CD4-positive, alpha-beta T cell treated with Interleukin-15 for 4 hours (primary cell): ENCODE measurements at places on chromosomes 16 and 17.
A peak's percentile ranks its signal among the peaks of the same experiment; 100 is the strongest.

GRCh38 chr17:70067134-70067533, 7.9 kb upstream of the KCNJ16 start:
- DNase-seq: no peak

DNA sequence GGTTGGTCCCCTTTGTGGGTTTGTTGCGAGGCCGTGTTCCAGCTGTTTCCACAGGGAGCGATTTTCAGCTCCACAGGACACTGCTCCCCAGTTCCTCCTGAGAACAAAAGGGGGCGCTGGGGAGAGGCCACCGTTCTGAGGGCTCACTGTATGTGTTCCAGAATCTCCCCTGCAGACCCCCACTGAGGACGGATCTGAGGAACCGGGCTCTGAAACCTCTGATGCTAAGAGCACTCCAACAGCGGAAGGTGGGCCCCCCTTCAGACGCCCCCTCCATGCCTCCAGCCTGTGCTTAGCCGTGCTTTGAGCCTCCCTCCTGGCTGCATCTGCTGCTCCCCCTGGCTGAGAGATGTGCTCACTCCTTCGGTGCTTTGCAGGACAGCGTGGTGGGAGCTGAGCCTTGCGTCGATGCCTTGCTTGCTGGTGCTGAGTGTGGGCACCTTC, 27.3 kb upstream of the STH start:
- no peak for DNase-seq

GRCh38 chr16:81880816-81881215, 101.7 kb downstream of the PLCG2 start:
- DNase-seq: no peak

DNA sequence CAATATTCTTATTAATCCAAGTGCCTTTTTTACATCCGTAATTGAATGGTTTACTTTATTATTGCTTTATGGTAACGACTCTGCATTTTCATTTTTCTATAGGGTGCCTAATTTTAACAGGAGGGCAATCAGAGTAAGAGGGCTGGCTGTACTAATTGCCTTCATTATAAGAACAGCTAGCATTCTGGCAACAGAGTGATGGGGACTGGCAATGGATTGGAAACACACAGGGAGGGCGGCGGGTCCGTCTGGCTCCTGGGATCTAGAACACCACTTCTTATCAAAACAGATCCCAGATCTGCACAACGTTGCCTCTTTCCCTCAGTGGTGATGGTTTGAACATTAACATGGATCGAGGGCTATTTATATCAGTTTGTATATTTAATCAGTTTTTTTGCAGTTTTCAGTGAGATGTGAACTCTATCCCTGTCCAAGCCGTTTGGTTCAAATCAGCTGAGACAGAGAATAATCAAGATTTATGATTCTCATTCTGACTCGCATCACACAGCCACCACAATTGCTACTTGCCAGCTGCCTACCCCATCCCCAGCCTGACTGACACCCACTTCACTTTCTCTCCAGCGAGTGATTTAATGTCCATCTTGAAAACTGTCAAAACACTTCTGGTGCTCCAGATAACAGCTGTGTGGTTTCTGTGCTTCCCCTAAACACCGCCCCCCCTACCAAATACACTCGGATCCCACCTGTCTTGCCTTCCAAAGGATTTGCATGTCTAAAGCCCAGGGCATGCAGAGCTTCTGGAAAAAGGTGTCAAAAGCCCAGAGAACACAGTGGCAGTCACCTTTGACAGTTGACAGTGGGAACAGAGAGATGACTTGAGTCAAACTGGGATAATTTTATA, 327.9 kb downstream of the HS3ST4 start:
- no peak for DNase-seq

- DNase-seq: no peak
Measured at GRCh38 chr17:48909783-48910182, 1.6 kb downstream of the UBE2Z start.

GRCh38 chr16:87628940-87629339, 26.6 kb downstream of the JPH3 start:
- DNase-seq: no peak

- no peak for DNase-seq
Measured at GRCh38 chr17:48576479-48577309, 1.5 kb downstream of the HOXB4 start.

GRCh38 chr16:4098501-4098900, 17.7 kb downstream of the ADCY9 start:
- DNase-seq: no peak

DNA sequence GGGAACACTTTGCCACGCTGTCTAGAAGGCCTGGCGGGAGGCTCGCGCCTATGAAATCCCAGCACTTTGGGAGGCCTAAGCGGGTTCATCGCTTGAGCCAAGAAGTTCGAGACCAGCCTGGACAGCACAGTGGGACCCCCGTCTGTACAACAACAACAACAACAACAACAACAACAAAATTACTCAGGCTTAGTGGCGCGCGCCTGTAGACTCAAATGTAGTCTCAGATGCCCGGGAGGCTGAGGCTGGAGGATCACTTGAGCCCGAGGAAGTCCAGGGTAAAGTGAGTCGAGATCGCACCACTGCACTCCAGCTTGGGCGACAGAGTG, 297 bp upstream of the SLFN13 start:
- no peak for DNase-seq

DNA sequence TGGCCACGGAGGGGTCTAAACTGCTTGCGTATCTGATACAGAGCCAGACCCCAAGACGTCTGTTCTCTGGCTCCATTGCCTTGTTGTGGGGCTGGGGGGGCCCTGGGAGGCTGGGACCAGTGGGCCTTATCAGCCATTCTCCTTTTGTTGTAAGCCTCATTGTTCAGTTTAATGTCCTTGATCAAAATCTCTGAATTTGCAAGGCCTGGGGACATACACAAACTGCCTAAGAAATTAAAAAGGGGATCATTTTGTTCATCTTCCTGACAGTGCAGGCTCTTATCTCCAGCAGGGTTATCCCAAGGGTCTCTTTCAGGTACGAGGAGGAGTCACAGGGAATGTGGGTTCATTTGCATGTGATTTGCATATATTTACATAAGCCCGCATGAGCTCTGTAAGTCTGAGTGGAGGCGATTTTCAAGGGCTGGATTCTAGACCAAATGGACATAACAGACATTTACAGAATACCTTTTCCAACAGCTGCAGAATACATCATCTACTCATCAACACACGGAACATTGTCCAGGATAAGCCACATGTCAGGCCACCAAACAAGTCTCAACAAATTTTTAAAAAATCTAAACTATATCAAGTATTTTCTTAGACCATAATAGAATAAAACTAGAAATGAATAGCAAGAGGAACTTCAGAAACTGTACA, 269.8 kb downstream of the RBFOX1 start:
- no peak for DNase-seq

DNA sequence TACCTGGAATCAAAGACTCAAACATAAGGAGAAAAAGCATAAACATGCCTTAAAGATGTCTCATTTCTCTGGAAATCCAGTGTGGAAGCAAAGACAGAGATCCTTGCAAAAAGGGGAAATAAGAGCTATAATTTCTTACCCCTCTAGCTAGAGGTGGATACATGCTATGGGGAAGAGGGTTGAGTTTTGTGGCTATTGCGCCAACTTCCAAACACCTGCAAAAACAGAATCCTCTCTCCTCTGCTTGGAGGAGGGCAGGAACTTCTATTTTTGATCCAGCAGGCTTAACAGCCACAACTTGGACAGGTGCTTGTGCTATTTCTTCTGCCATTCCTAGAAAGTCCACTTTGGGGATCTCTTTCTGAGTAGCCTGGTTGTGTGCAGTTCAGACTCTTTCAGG, 21.5 kb upstream of the NUDT7 start:
- no peak for DNase-seq

GRCh38 chr16:19179546-19180490, 11.8 kb downstream of the SYT17 start:
- DNase-seq: peak; percentile 18

- no peak for DNase-seq
Measured at GRCh38 chr16:20626966-20627365, 50.8 kb upstream of the ACSM2B start.

- DNase-seq: no peak
Measured at GRCh38 chr16:13638218-13638617, 281.7 kb upstream of the ERCC4 start.

DNA sequence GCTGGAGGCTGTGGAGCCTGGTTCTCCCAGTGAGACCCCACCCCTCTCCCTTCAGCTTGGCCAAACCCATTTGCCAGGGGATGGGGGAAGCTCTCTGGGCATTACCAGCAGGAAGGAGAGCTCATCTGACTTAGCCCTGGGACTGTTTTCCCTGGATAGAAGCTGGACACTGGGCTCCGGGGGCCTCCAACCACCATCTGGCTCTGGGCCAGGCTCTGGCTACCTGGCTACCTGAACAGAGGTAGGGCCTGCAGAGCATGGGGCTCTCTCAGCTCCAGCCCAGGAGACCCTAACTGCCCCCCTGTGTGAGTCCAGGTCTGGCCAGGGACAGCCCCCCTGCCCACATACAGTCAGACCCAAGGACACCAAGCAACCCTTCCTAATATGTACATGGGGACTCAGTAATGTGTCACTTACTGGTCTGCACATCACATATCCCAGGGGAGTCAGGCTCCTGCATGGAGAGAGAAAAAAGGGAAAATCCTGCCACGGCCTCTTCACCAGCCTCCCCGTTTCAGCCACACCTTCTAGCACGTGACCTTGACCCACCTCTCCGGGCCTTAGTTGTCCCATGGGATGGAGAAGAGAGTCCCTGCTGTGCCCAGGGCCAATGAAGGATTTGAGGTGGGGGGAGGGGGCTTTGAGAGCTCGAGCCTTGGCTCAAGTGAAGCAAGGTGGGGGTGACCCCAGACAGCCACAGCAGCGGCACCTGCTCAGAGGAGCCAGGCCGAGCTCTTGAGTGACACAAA, 13.8 kb downstream of the CNGB1 start:
- DNase-seq: no peak

GRCh38 chr17:28711723-28712031, at the start of gene PROCA1:
Gene PROCA1, minus strand, starts transcription at chr17:28711888. Its CDS starts 228 bp downstream, at chr17:28711660.
- DNase-seq: no peak

- DNase-seq: no peak
Measured at GRCh38 chr16:79756571-79756970, 156.0 kb upstream of the MAF start.

DNA sequence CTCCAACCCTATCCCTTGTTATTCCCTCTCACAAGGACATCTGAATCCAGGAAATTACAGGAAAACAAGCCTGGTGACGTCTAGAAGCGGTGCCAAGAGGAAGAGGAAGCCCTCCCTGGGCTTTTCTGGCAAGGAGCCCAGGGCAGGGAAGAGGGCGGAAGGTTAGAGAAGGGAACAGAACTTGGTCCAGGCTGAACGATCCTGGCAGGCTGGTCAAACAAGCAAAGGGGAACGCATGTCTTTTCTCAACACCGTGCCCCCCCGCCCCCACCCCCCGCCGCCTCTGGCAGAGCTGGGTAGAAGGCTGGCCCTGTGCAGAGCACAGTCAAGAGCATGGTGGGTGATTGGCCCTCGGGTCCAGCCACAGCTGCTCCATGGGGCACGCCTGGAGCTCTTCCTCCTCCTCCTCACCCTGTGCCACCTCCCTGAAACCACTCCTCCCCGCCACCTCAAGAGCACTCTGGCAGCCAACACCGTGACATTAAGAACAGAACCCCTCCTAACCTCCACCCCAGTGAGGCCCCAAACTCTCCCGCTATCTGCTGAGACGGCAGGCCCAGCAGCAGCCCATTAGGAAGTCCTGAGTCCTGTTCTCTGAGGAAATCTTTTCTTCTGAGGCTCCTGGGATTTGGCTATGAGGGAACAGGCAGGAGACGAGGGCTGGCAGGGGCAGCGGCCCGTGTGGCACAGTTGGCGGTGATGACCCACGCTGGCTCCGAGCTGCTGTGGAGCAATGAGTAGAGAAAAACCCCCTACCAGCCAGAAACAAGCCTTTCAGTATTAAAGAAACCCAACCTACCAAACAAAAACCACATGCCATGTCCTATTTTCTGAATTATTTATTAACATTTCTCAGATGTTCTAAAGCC, 7.3 kb downstream of the C16orf86 start:
- DNase-seq: no peak

DNA sequence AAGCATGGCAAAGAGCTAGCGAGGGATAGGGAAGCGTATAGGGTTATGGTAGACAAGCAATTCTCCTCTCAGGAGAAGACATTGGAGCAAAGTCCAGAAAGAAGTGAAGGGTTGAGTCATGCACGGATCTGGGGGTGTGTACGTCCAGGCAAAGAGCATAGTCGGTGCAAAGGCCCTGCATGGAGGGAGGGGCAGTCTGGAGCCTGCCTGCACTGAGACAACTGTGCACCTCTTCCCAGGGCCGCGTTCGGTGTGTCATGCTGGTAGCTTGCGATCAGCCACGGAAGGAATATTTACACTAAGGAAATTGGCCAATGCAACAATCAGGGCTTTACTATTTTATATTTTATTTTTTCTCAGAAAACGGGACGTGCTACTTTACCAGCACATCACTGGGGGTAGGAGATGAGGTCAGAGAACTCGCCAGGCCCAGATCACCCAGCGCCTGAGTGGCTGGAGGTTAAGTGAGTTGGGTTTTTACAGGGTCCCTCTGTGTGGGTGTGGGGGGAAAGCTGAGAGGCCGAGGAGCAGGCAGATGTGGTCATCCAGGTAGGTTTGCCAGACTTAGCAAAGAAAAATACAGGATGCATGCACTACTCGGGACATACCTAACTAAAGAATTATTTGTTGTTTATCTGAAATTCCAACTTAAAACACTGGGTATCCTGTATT, 6.7 kb upstream of the B9D1 start:
- no peak for DNase-seq

DNA sequence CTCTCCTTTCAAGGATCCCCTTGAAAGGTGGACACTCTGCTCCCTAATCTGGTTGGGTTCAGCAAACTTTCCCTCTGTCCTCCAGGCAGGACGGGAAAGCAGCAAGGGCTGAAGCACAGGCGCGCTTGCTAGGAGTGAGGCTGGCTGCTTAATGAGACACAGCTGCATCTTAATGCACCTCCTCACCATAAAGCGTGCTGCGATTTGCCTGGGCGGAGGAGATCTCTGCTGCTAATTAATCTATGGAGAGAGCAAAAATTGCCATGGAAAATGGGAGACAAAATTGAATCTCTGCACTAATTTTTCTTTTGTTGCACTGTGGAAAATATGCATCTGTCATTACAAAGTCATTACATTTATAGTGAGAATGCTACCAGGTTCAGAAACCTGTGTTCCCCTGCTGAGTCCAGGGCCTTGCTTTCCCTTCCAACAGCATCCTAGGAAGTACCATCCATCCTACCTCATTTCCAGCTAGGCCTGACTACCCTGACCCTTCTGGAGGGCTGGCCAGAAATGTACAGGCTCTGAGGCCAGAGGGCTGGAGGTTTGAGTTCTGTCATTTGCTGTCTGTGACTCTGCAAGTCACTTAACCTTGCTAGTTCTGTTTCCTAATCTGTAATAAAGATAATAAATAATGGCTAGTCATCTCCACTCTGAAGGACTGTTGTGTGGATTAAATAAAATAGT, 43.5 kb upstream of the BCAR1 start:
- no peak for DNase-seq
